Stimulated activated naive CD8-positive, alpha-beta T cell treated with anti-CD3 and anti-CD28 coated beads, Interleukin-15, Interleukin-2, amounts not matched to agents 100 U/mL and 50 U/mL, for 24 hours (primary cell): ENCODE measurements at places on chromosomes 16 and 17.

- DNase-seq, result peak; percentile 57
Measured at GRCh38 chr17:33049781-33050414, 58.3 kb downstream of the SPACA3 start.

DNA sequence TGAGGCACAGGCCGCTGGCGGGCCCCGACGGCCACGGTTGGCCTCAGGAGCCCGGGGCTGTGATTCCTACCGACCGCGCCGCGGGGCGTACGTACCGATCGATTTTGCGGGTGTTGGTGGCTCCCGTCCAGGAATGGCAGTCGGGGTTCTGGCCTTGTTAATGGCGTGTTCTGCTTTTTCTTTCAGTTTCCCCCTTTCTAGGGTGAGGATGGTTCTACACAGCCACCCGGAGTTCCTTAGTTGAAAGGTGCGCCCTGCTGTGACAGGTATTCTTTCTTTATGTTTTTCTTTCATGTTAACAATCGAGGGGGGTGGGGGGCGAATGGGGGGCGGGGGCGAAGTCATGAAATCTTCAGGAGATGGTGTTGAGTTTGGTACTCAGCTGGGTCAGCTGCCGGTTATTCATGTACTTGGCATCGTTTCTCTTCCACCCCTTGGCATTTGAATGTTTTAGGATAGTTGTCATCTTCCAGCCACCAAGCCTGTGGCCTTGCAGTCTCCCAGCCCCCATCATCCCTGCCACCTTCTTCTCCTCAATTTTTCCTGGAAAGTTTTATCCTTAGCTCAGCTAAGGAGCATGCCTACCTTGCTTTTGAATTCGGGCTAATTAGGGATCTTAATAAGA, 802 bp downstream of the CYLD start:
- DNase-seq, result peak; percentile 51

GRCh38 chr16:52367821-52368220, 179.1 kb downstream of the TOX3 start:
- DNase-seq, result no peak

- DNase-seq, result no peak
Measured at GRCh38 chr17:50412188-50412732, 13.8 kb upstream of the ACSF2 start.

- peak; percentile 21 for DNase-seq
Measured at GRCh38 chr17:37742116-37742761, 2.6 kb downstream of the HNF1B start.

- no peak for DNase-seq
Measured at GRCh38 chr16:80828495-80828894, 24.1 kb upstream of the CDYL2 start.

DNA sequence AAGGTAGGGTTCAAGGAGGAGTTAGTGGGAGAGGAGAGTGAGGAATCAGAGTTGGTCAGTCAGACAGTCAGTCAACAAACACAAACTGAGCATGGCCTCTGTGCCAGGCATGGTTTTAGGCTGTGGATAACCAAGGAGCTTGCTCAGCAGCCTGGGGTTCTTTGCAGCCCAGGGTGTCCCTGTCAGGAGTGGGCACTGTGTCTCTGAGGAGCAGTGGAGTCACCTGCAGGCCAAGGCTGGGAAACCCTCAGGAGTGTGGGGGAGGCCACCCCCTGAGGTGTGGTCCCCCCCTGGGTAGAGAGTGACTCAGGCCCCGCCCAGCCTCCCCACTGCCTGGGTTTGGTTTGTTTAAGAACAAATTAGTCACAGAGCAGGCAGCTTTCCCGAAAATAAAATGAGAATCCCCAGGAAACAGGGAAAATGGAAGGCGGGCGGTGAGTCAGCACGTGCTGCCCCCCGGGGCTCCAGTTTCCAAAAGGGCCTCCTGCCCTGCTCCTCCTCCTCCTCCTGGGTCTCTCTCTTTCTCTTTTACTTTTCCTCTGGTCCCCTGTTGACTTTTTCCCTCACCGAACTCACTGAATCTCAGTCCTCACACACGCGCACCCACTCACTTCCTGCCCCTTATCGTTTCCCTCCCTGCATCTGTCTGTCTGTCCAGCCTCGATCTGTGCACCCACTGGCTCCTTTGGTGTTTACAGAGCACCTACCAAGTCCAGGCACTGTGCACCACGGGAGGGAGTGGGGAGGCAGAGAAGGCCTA, 44.3 kb downstream of the SOCS3 start:
- peak; percentile 77 for DNase-seq

DNA sequence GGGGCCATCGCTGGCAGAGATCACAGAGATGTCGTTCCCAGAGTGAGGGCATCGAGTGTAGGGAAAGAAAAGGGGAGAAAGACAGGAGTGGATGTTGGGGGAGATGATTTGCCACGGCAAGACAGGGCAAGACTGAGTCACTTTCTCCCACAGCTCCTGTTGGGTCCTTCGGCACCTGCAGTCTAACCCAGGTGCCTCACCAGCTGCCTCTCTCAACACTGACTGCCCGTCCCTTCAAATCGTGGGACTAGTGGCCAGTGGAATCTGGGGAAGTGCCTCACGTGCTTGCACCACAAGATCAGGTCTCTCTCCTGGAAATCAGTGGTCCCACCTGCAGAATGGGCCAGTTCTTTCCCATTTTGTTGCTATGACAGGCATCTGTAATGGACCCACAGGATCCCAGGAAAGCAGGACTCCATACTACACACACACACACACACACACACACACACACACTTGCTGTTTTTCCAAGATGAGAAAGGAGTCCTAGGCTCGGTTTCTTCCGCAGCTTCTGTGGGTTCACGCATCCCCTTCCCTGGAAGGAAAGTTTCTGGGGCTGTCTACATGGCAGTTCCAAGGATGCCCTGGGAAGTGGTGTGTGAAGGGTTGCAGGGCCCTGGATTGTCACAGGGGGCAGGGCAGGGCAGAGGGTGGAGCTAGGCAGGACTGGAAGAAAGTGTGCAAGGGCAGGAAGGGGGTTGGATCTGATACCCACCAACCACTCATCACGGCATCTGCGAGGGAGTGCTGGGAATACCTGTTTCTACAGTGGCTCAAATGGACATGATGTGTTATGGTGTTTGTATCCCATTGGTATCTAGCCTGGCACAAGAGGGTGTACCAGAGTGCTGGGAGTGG, 10.2 kb upstream of the CBX8 start:
- no peak for DNase-seq

- DNase-seq, result peak; percentile 40
Measured at GRCh38 chr16:48687421-48688038, 77.5 kb upstream of the N4BP1 start.

GRCh38 chr17:52648995-52649394, 490.5 kb upstream of the CA10 start:
- no peak for DNase-seq

GRCh38 chr17:60391471-60392041, 377 bp downstream of the USP32 start:
- no peak for DNase-seq

DNA sequence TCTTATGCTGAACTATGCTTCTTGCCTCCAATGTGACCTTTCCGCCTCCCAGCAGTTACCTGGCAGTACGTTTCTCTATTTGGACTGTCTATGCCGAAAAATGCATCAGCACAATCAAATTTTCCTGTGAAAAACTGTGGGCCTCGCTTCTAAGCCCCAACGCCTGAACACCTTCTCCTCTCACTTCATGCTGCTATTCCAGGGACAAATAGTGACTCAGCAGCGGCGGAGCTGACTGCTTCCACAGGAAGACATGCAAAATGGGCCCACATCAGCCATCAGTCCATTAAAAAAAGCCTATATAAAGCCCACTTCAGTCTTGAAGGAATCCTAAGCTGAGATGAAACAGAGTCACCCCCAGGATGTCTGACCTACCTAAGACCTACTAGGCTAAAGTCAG, 10.5 kb upstream of the PIP4K2B start:
- no peak for DNase-seq

DNA sequence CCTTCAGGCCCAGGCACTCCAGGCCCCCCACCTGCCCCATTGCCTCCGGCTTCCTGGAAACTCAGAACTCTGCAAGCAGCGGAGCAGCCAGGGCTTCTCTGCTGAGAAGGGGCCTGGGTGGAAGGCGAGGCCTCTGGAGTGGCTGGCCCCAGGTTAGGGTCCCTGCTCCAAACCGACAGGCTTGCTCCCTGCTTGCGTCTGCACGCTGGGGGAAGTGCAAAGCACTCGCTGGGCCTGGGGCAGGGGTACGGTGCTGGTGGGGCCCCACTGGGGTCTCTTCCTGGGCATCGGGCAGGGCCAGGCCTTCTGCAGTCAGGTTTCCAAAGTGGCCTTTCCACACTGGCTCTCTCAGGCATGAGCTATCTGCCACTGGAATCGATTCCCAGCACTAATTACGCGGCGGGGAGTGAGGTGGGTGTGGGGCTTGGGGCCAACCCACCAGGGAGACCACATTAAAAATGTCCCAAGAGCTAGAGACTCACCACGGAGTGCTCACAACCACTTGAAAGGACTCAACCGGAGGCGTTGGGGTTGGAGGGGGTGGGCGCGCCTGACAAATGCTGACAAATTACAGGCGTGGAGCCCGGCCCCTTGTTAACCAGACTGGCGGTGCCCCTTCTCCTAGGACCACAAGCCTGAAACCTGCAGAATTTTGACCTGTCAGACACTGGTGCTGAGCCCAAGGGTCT, 17.9 kb downstream of the FAM83G start:
- DNase-seq, result peak; percentile 35

DNA sequence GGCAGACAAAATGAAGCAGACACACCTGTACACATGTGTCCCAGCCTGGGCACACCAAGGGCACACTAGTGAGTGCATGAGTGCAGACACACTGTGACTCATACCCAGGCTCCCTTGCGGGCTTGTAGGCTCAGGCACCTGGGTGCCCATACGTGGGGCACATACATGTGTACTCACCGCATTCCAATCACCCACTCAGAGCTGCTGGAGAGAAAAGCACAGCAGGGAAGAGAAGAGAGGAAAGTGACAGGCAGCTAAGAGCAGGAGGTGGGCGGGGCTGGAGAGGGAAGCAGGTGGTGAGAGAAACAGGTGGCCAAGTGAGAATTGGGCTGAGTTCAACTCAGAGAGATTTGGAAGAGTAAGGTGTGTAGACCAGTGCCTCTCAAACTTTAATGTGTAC, 54.0 kb downstream of the TMEM132E start:
- DNase-seq, result no peak

DNA sequence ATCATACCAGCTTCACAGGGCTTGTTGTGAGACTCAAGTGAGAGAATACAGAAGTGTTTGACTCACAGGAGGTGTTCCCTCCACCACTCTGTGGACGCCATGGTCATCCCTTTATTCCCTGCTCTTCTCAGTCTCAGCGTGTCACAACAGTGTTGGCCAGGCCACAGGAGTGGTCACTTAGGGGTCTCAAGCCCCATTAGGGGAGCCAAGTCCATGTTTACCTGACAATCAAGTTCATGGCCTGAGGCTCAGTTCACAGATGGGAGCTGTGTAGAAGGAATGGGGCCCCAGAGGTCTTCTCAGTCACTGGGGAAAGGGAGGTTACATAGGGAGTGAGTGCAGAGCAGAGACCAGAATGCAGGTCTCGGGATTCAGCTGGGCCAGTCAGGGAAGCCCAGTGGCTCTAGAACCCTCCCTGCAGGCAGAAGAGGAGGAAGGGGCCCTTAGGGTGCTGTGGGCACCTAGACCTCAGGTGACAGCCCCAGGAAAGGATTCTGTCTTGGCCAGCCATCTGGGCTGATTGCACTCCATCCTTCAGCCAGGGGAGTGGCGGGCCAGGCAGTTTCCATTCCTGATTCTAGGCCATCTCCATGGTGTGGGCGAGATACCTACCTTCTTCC, 9.5 kb upstream of the CENPT start:
- DNase-seq, result no peak

DNA sequence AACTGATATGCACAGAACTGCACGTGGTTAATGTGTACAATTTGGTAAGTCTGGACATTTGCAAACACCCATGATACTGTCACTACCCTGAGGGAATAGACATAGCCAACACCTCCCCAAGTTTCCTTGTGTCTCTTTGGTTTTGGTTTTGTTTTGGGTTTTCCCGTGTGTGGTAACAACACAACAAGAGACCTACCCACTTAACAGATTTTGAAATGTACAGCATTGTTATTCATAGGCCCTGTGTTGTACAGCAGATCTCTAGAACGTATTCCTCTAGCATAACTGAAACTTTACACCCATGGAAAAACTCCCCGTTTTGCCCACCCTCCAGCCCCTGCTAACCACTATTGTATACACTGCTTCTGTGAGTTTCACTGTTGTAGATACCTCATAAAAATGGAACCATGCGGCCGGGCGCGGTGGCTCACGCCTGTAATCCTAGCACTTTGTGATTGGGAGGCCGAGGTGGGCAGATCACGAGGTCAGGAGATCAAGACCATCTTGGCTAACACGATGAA, 76.3 kb upstream of the TBC1D3K start:
- peak; percentile 25 for DNase-seq

DNA sequence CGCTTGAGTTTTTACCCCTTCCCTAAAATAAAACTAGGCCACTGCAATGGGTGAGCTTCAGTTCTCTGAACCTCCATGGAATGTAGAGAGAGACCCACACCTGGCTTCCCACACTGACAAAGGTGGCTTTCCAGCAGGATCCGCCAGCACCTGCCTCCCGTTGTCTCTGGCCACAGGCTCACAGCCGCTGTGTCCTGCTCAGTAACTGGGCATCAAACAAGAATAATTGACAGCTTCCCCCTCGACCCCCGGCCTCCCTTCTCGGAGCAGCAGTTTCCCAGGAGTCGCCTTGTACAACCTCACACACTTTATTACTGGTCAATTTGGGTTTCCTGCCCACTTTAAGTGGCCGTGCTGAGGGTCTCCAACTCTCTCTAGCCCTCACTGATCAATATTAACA, 586.1 kb upstream of the PSMD7 start:
- DNase-seq, result no peak

GRCh38 chr16:11892761-11893160, 23.0 kb downstream of the GSPT1 start:
- DNase-seq, result no peak

DNA sequence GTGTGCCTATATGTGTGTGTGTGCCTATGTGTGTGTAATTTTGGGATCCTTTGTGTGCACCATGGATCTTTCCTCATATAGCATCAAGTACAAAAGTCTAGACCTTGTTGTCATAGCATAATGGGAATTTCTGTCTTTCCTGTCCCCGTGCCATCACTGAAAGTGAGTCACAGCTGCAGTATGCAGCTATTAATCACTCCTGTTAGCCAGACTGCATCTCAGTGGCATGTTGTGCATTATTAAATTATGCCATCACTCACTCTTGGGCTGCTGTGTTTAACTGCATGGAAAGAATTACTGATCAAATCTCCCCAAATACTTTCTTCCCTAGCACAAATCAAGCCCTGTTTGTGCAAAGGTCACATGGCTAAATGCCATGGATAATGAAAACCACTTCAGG, 92.4 kb downstream of the CBLN1 start:
- no peak for DNase-seq

GRCh38 chr17:64781014-64781756, 119.1 kb upstream of the SMURF2 start:
- peak; percentile 55 for DNase-seq

DNA sequence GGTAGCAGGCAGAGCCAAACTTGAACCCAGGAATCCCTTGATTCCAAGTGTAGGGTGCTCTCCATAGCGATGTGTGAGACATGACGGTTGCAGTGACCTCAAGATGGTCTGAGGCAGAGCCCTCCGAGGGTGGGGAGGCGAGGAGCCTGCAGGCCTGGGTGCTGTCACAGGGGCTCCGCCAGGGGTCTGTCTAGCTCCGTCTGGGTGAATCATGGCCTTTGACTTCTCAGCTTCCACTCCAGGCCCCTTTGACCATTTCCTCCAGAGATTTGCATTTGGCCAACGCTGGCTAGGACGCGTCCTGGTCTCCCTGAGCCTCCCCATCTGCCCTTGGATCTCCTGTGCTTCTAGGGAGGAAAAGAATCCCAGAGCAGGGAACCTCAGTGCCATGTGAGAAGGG, 104.6 kb downstream of the RAP1GAP2 start:
- no peak for DNase-seq

- peak; percentile 42 for DNase-seq
Measured at GRCh38 chr17:33674685-33675084, 381.6 kb upstream of the ASIC2 start.
